Thyroid gland (tissue), 4 donors: ENCODE measurements at places on chromosomes 2 and 18. TPM values are rescaled to one million over a fixed set of nuclear protein-coding genes. Genes with fewer than 3 reads are reported as not detected.

ARL6IP6 gene
- total RNA-seq: 12.4 TPM

GALM gene
- 22.0 TPM for total RNA-seq

LAMA3 gene
- 7.5 TPM for total RNA-seq

NABP1 gene
- total RNA-seq: 9.3 TPM

EFEMP1 gene
- 389 TPM for total RNA-seq

CCDC121 gene
- 7.8 TPM for total RNA-seq

SAG gene
- total RNA-seq: not detected

CREG2 gene
- total RNA-seq: not detected

PTPRN gene
- 4.4 TPM for total RNA-seq

VWC2L gene
- total RNA-seq: not detected

VSNL1 gene
- 0.45 TPM for total RNA-seq

CAPN13 gene
- total RNA-seq: 3.0 TPM

CCDC141 gene
- 8.1 TPM for total RNA-seq

CNDP2 gene
- 344 TPM for total RNA-seq

B4GALT6 gene
- total RNA-seq: 2.5 TPM

C2orf80 gene
- total RNA-seq: not detected

TMEM247 gene
- not detected for total RNA-seq

SGPP2 gene
- 44.3 TPM for total RNA-seq

CFLAR gene
- 157 TPM for total RNA-seq

C2orf15 gene
- total RNA-seq: 6.5 TPM

TSPYL6 gene
- total RNA-seq: not detected

SIX3 gene
- not detected for total RNA-seq

NT5DC4 gene
- not detected for total RNA-seq

STPG4 gene
- 0.42 TPM for total RNA-seq

FBXO15 gene
- 0.73 TPM for total RNA-seq

KCNE4 gene
- 17.5 TPM for total RNA-seq

GPR39 gene
- 6.8 TPM for total RNA-seq
